ENCODE measurements at places on chromosomes 11 and 22.

GRCh38 chr11:130209954-130210854, 50.6 kb downstream of the ST14 start:
- peak; percentile 19 for DNase-seq

GRCh38 chr11:125625225-125625629, 264 bp downstream of the CHEK1 start:
- DNase-seq: no peak

DNA sequence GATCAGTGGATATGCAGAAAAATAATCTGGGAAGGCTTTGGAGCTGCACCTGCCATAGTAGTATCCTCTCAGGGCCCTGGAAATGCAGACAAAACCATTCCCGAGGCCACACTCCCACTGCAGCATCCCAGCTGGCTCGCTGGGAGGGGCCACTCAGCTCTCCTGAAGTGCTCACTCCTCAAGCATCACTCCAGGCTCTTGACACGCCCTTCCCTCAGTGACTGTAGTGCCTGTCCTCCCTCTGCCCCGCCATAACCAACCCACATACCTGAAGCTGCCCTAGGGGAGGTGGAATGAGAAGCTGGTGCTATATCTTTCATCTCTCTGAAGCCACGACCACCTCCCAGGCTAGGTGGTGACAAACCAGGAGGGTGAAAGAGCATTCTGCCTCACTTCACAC, 4.8 kb downstream of the DSCAML1 start:
- no peak for DNase-seq

- no peak for DNase-seq
These were observed 2.7 kb downstream of the CRYBB1 start for GRCh38 chr22:26615149-26615548.

- no peak for DNase-seq
These were observed 6.2 kb downstream of the POGLUT3 start for GRCh38 chr11:108491936-108492335.

Data from activated CD4-positive, CD25-positive, alpha-beta regulatory T cell treated with anti-CD3 and anti-CD28 coated beads, Interleukin-2, amount 50 U/mL, for 72 hours (primary cell).